Foreskin fibroblast (primary cell): ENCODE measurements at places on chromosomes 3 and 15.

- no peak for DNase-seq
Observed at GRCh38 chr3:120673116-120673515, 8.9 kb downstream of the HGD start.

DNA sequence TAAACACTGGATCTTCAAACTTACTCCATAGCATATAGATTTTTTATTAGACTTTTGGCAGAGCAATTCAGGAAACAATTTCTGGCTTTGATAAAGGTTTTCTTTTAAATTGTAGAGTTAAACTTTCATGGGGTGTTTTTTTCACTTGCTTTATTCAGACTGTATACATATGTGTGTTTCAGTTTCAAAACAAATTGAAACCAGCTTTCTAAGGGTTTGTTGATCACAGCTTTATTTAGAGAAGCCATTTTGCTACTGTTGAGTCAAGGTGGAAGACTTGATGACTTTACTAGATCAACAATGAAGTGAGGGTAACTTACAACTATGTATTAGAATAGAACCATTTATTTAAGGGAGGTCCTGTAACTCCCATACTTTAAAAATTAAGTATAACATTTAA, 6.2 kb downstream of the UBE2E1 start:
- DNase-seq = no peak

DNA sequence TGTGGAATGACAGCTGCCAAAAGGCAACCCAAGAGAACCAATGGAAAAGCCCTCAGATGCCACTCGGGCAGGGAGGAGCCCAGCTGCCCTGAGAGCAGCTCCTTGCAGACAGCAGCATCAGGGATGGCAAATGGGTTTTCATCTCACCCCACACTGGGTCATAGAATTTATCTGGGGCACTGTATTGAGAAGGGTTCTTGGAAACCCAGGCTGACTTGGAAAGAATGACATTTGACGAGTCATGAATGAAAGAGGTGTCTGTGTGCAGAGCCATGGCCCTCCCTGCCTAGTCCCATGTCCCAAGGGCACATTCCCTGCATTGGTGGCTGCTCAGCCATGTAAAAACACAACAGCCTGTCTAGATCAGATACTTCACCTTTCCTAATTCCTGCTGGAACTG, 157.9 kb upstream of the BHLHE40 start:
- DNase-seq = no peak

DNA sequence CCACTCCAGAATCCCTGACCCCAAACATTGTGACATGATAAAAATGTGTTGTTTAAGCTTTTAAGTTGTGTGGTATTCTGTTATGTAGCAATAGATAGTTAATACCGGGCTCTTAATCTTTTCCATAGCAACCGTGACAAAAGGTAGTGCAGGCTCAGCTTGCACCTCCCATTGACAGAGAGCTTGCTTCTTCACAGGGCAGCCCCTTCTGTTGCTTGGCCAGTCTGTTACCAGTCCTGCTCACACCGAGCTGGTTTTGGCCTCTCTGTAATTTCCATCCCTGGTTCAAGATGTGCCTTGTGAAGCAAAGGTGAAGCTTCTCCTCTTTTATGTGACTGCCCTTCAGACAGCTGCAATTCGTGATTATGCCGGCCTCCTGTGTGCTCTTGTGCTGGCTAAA, 86.9 kb downstream of the CRYGS start:
- no peak for DNase-seq

DNA sequence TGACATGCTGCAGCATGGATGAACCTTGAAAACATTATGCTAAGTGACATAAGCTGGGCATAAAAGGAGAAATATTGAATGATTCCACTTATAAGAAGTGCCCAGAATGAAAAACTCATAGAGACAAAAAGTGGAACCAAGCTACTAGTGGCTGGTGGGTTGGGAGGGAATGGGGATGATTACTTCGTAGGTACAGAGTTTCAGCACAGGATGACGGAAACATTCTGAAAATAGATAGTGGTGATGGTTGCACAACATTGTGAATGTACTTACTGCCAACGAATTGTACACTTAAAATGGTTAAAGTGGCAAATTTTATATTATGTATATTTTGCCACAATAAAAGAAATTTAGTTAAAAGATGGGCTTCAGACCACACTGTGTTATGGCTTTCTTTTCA, 93.6 kb downstream of the RPLP1 start:
- no peak for DNase-seq

- no peak for DNase-seq
Observed at GRCh38 chr15:100175406-100176114, 166.2 kb downstream of the ADAMTS17 start.

- DNase-seq = no peak
Observed at GRCh38 chr15:32737304-32737703, 19.5 kb downstream of the GREM1 start.

DNA sequence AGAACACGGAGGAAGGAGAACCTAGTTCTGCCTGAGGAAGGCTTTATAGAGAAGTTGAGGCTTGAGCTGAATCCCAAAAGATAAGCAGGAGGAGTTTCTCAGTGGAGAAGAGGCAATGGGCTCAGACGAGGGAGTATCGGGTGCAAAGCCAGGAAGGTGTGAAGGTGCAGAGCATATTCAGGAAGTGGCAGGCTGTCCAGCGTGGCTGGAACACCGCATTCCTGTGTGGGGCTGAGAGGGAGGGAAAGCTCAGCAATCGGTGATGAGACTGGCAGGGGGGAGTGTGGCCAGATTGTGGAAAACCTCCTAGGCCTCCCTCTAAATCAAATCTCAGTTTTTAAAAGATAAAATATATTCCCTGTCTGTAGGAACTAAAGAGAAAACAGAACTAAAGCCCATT, 63.0 kb downstream of the ARHGAP31 start:
- DNase-seq = no peak

- no peak for DNase-seq
Observed at GRCh38 chr3:97967966-97968365, 4.3 kb downstream of the RIOX2 start.

DNA sequence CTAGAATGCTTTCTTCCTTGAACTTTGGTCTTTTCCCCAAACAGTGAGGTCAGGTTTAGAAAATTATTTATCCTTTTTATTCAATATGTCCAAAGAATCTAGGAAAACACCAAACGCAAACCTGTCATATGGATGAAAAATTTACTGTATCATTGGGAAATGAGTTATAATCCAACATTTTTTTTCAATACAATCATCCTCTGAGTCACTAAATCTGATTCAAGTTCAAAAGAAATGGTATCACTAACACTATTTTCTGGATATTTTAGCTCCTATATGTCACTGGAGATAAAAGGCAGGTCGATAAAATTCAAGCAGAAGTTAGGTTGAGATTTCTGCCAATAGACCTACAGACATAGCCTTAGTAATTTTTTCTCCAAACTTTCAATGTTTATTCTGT, 591.6 kb upstream of the AGTR1 start:
- DNase-seq = no peak

DNA sequence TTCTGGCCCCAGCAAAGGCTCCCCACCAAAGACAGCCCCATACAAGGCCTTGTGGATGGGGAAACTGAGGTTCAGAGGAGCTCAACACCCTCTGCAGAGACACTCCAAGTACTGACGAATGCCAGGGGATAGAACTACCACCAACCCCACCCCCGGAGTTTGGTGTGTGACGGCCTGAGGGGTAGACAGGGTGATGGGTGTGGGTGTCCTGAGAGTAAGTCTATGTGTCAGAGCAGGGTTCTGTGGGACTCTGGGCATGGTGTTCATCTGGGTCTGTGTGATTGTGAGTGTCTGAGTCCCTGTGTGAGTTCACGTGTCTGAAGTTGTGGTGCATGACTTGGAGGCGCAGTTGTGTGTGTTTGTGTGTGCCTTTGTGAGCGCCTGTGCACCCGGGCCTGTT, 7.4 kb downstream of the PTH1R start:
- no peak for DNase-seq

DNA sequence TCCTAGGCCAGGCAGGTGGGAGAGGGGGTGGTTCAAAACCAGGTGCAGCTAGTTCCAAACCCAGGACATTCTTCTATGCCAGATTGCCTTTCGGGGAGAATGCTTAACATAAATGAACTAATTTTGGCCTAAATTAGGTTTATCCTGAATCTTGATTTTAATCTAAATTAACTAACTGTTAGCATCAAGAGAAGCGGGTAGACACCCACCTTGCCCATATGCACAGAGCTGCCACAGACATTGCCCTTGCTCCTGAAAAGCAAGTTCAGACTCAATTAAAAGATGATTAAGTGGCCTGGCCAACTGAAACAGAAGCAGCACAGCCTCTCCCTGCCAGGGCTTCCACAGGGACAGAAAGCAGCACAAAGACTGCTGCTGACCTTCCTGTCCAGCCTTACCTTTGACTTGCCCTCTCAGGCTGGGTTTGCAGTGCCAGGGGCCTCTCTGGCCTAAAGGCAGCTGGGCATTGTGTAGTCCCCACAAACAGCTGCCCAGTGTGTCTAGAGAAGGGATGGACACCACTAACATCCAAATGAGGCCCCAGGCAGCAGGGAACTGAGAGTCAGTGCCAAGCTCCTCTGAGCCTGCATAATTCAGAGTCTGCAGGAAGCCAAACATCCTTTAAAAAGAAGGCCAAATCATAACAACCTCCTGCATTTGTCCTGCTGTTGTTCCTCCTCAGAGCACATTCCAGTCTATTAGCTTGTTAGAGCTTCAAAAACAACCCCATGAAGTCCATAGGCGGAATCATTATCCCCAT, 15.4 kb upstream of the OXTR start:
- no peak for DNase-seq
